ENCODE measurements at places on chromosomes 6 and 20.

DNA sequence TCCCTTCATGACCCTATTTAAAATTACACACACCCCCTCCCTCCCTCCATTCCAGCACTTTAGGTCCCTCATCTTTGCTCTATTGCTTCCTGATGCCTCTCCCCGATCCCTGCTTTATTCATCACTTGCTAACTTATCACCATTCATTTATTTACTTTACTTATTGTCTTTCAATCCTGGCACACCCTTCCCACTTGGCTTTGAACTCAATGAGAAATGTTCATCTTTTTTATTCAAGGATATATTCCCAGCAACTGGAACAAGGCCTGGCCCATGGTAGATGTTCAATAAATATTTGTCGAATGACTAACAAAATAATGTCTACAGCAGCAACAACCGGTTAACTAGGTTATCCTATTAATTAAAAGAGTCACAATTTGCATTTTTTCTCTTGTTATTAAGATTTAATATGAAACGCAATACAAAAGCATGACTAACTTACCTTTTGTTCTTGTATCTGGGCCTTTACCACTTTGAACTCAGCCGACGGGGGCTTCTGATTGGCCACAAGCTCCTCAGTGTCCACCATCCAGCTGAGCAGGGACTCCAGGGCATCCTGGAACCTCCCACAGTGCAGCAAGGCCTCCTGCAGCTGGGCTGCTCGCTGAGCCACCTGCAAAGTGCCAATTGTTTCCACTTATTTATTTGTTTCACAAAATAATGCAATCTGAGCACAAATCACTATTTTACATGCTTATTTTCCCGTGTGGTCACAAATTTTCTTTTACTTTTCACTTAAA is 107.8 kb downstream of the DST start:
- no peak for DNase-seq

- DNase-seq, result no peak
Measured at GRCh38 chr6:138691595-138692057, 81.9 kb upstream of the CCDC28A start.

- no peak for DNase-seq
Measured at GRCh38 chr6:73832313-73832712, 136.3 kb downstream of the CD109 start.

- no peak for DNase-seq
Measured at GRCh38 chr20:32205843-32206759, 1.4 kb downstream of the PLAGL2 start.

GRCh38 chr20:4896971-4897497 is 104.3 kb downstream of the SLC23A2 start:
- DNase-seq, result no peak

GRCh38 chr20:24810676-24811407 is 138.2 kb upstream of the CST7 start:
- no peak for DNase-seq

GRCh38 chr6:49519660-49520059 is 19.9 kb downstream of the GLYATL3 start:
- DNase-seq, result no peak

- no peak for DNase-seq
Measured at GRCh38 chr6:81909981-81910900, 157.8 kb upstream of the TENT5A start.

DNA sequence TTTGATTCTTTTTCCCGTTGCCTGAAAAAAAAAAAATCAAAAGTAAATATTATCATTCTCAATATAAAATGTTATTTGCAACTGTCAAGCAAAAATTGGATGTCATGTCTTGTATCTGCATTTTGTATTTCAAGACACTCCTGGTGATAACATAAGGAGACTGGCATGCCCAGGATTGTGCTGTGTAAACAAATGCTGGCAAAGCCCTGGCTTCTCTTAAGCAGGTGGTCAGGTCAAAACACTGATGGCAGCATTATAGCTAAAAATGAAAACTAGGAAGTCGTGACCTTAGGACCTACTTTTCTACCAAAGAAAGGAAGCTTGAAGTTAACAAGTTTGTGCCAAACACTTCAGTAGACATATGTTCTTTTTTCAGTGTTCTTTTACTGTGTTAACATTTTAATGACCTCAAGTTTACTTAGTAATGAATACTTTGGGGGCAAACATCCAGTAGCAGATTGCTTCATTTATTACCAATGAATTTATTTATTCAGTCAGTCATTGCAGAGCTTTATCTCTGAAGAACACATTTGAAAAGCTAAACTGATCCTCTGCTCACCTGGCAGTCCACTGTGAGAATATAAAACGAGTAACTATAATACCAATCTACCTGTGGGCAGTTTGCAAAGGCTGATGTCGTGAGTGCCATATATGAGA is 243.1 kb upstream of the FLRT3 start:
- DNase-seq, result no peak

- no peak for DNase-seq
Measured at GRCh38 chr6:83597511-83597910, 85.2 kb downstream of the PRSS35 start.

- no peak for DNase-seq
Measured at GRCh38 chr6:139479433-139480222, 105.2 kb upstream of the CITED2 start.

- DNase-seq, result no peak
Measured at GRCh38 chr20:59006864-59007664, at the start of gene CTSZ. Gene CTSZ, minus strand, starts transcription at chr20:59007254. Its CDS starts 126 bp downstream, at chr20:59007128.

DNA sequence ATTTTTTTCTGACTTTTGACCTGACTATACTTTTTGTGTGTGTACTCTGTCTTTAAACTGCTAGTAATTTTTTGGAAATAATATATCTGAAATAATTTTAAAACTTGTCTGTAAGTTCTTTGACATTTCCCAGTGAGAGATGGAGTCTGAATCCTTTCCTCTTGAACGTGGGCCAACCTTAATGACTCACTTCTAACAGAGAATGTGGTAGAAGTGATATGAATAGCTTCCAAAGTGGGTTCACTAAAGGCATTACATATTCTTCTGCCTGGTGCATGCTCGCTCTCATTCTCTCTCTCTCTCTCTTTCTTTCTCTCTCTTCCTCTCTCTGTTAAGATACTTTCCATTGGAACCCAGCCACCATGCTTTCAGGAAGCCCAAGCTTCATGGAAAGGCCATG is 108.7 kb upstream of the FERMT1 start:
- no peak for DNase-seq

DNA sequence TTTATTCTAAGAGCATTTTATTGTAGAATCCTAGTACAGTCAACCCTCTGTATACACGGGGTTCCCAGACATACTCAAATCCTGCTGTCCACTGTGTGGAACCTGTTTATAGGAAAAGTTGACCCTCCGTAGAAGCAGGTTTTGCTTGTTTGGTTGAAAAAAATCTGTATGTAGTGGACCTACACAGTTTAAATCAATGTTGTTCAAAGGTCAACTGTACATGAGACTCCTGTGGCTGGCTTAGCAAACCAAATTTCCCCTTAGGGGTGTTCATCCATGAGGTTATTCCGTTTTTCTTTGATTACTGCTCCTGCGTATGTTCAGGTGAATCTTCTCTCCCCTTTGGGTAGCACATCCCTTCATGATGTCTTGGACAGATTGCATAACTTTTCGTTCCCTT is 387.0 kb upstream of the ZFP64 start:
- DNase-seq, result no peak

DNA sequence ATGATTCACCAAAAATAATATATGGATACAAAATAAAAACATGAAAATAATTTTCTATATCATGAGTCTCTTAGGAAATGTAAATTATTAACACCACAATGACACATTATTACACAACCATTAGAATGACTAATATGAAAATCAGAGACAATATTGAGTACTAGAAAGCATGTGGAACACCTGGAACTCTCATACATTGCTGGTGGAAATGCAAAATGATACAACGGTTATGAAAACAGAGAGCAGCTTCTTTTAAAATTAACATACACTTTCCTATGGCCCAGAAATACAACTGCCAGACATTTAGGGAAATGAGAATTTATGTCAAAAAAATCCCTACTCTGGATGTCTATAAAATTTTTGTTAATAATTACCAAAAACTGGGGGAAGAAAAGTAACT is 853.3 kb upstream of the MAN1A1 start:
- DNase-seq, result no peak

- DNase-seq, result no peak
Measured at GRCh38 chr6:70524721-70525286, 41.9 kb upstream of the SDHAF4 start.

GRCh38 chr6:167258646-167259045 is 32.5 kb upstream of the UNC93A start:
- DNase-seq, result no peak

DNA sequence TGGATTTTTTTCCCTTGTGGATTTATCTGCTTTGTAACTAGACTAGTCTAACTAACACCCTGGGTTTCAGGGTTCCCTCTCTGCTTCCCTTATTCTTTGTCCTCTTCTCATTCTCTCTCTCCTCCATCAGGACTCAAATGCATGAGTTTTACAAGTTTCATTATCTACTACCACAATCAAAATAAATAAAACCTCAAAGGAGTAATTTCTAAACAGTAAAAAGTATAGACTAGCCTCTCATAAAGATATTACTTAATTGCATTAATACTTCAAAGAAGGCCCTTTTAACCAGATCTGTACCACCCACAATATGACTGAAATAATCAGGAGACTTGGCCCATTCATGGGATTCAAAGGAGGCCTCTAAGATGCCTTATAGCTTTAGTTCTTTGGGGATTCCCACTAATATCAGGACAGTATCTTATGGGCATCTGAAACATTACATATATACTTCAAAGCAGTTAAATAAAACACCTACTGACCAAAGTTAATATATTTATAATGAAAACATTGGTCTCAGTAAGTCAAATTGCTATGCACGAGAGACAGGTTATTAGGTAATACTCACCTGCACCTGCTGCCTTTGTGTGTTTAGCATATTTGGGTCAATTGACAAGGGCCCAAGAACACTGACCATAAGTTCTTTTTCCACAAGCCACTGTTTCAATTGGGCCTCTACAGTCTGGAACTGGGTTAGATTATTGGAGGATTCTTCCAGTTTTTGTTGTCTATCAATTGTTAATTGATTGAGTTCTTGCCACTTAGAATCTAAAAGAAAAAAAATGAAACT is 85.7 kb downstream of the DST start:
- no peak for DNase-seq

GRCh38 chr20:36090223-36090622 is 64.3 kb upstream of the EPB41L1 start:
- no peak for DNase-seq

DNA sequence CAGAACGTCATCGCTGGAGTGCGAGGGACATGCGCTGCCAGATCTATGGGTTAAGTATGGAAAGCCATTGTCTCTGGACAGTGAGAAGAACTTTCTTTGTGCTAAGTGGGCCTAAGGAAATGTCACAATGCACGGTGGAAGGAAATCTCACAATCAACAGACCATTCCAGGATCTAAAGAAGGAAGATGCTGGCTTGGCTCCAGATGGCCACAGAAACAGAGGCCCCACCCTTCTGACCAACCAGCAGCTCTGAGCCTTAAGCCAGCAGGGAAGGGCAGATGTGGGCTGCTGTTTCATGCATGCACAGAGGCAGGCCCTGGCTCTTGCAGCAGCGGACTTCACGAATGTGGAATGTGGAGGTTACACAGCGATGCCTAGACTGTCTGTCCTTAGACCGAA is 156.3 kb downstream of the SOBP start:
- no peak for DNase-seq

DNA sequence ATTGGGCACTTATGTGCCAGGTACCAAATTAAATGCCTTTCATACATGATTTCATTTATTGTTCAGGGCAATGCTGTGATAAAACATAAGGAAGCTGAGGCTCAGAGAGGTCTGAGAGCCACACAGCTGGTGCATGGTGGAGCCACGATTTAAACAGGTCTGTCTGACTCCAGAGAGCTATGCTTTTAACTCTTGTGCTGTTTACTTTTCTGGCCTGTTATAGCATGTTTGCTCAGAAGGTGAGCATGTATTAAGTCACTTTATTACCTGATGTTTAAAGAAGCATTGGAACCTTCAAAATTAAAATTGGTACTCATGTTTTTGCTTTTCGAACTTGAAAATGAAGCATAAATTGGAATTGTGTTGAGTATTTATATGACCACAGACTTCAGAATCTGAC is 26.8 kb downstream of the MCM8 start:
- no peak for DNase-seq

GRCh38 chr6:68235326-68235784 is 399.7 kb upstream of the ADGRB3 start:
- DNase-seq, result no peak

GRCh38 chr20:8646716-8647115 is 422.2 kb upstream of the PLCB4 start:
- DNase-seq, result no peak

GRCh38 chr6:26555505-26556262 is 17.5 kb downstream of the HMGN4 start:
- no peak for DNase-seq

- DNase-seq, result no peak
Measured at GRCh38 chr6:42359021-42359420, 92.7 kb downstream of the TRERF1 start.

GRCh38 chr6:115544765-115545671 is 515.7 kb downstream of the FRK start:
- no peak for DNase-seq

GRCh38 chr6:110731898-110732297 is 83.4 kb downstream of the CDK19 start:
- no peak for DNase-seq

DNA sequence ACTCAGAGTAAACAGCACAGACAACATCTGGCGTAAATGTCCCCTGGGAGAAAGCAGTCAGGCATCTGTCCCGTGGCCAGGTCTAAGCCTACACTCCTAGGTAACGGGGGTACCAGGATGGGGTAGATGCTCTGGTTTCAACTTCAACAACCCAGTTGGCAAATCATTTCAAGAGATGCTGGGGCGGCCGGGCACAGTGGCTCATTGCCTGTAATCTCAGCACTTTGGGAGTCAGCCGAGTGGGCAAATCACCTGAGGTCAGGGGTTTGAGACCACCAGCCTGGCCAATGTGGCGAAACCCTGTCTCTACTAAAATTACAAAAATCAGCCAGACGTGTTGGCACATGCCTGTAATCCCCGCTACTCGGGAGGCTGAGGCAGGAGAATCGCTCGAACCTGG is 12.3 kb downstream of the PREX1 start:
- no peak for DNase-seq

- no peak for DNase-seq
Measured at GRCh38 chr6:80343511-80343910, 237.0 kb downstream of the BCKDHB start.

- DNase-seq, result no peak
Measured at GRCh38 chr20:23087587-23088251, 1.6 kb upstream of the CD93 start.

Measured in stimulated activated CD8-positive, alpha-beta memory T cell treated with anti-CD3 and anti-CD28 coated beads, Interleukin-4, amount 100 ng/mL, for 1 hour (primary cell).